ENCODE measurements at places on chromosomes 12 and 14.
A peak's percentile ranks its signal among the peaks of the same experiment; 100 is the strongest.

GRCh38 chr12:109763201-109763841 lies 49.7 kb downstream of the FAM222A start:
- peak; percentile 35 for DNase-seq

DNA sequence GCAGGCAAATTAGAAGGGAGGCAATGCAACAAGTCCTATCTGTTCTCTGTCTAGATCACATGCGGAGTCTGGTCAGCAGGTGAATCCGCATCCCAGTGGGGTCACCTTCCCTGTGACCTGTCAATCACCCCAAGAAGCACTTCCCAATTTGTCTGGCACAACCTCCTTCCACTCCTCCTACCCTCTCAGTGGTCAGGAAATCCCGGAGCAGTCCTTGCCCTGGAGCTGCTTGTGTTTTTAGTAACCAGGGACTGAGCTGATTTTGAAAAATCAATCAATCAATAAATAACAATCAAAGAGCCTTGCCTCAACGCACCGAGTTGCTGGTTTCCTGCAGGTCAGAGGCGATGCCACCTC lies 572 bp upstream of the ACSS3 start:
- DNase-seq, result peak; percentile 71

DNA sequence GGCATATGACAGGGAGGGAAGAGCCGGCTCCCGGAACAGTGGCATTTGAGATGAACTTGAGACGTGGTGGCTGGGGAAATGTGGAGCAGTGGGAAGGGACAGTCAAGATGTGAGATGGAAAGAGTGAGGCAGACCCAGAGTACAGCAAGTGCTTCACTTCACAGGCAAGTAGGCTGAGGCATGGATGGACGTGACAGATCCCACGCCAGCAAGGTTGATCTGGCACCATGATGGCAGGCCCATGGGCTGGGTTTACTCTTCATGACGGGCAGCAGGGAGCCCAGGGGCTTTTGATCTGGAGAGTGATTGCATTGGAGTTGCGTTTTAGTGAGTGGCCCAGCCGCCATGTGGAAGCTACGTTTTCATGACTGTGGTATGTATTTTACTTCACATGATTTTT lies 17.9 kb upstream of the EML1 start:
- DNase-seq, result no peak

GRCh38 chr12:56431850-56432249 lies 17.4 kb downstream of the TIMELESS start:
- no peak for DNase-seq

DNA sequence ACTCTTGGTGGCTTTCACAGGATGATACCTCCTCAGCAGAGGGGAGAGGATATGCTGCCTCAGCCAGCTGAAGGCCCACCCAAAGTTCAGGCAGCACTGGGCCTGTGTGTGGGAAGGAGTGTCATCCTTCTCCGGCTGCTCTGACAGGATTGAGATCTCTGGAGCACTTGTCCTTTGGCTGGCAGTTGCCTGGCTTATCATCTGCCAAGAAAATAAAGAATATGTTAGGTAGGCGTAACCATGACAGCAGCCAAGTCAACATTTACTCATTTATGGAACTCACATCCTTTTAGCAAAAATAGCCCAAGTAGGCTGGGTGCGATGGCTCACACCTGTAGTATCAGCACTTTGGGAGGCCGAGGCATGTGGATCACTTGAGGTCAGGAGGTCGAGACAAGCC lies 68.5 kb downstream of the PPFIBP1 start:
- DNase-seq, result no peak

DNA sequence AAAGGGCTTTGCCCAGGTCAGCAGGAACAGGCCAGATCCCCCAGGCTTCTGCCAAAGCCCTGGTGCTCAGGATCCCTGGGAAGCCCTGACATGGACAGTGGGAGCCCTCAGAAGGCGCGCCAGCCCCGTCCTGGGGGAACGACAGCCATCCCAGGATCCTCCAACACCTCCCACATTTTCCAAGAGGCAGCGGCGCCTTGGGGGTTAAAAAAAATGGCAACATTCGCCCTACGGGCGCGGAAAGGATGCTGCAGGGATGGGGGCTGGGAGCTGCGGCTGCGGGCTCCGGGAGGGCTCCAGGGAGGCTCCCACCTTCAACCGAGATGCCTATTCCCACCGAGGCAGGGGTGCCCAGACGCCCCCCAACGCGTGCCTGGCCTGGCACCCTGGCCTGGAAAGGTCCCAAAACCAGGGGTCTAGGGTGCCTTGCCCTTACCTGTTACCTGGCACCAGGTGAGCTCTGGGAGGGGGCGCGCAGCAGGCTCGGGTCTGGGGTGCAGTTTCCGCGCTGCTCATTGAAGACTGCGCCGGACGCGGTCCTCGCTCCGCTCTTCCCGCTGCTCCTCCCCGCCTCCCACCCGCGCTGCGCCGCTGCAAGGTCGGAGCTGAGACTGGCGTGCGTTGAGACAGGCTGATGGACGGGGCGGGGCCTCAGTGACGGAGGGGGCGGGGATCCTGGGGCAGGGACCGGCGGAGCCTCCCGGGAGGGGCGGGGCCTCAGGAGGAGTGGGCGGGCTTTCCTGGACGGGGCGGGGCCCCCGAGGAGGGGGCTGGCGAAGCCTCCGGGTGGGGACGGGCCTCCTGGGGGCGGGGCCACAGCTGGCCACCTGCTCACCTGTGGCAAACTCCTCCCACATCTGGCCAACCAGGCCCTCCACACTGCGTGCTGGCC lies at the start of gene ABCB9:
Gene ABCB9, minus strand, starts transcription at position 613 of the 892 bp plus-strand sequence. CDS start 6,228 bp downstream, outside the sequence.
- DNase-seq, result peak; percentile 99

GRCh38 chr12:91017511-91018263 lies 12.9 kb upstream of the EPYC start:
- no peak for DNase-seq

- DNase-seq, result no peak
Observed at GRCh38 chr14:102659797-102660196, 67.3 kb downstream of the RCOR1 start.

DNA sequence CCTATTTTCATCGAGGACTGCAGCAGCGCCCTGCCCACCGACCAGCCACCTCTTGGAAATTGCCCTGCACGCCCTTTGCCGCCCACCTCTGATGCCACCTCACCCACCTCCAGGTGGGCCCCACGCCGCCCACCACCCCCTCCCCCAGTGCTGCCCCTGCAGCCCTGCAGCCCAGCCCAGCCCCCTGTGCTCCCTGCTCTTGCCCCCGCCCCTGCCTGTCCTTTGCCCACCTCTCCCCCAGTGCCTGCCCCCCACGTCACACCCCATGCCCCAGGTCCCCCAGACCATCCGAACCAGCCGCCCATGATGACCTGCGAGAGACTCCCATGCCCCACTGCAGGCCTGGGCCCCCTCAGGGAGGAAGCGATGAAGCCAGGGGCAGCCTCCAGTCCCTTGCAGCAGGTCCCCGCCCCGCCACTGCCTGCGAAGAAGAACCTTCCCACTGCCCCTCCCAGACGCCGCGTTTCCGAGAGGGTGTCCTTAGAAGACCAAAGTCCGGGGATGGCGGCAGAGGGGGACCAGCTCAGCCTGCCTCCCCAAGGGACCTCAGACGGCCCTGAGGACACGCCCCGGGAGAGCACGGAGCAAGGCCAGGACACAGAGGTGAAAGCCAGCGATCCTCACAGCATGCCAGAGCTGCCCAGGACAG lies 96.5 kb downstream of the LGMN start:
- no peak for DNase-seq

GRCh38 chr14:51396222-51396815 lies 156.3 kb downstream of the TMX1 start:
- DNase-seq, result no peak

DNA sequence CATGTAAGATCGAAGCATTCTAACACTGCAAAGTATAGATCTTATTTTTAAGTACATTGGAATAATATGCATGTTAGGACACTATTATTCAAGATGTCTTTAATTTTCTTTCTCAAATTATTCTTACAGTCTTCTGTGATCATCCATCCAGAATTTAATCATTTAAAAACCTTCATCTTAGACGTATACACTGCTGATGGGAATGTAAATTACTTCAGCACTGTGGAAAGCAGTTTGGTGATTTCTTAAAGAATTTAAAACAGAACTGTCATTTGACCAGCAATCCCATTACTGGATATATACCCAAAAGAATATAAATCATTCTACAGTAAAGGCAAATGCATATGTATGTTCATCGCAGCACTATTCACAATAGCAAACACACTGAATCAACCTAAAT lies 3.2 kb upstream of the RPS29 start:
- no peak for DNase-seq

DNA sequence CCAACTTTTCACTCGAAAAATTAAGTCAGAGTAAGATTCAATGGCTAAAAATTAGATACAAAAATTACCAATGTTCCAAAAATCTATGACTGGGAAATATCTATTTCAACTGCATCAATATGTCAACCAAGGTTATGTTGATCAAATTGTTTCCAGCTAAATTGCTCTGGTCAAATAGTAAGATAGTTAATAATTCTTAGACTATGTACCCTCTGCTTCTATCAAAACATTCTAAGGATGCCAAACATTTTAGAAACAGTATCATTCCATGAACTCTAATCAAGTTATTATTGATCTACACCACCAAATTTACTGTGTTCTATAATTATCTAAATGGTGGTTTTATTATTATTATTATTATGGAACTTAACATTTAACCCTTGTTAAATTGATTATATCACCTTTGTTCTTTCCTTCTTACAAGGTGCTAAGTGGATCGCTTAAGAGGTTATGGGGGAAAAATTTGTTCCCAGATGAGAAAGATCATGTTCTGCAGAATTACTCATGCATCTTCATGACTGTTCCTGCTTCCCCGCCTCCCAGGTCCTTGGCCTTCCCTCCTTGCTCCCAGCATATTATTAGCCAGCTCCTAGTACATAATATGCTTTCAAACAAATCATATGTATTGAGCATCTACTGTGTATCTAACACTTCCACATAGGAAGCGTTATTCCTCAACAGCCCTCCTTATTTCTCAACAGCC lies 240.5 kb upstream of the KRR1 start:
- no peak for DNase-seq

GRCh38 chr14:103132381-103133209 lies 9.3 kb downstream of the TNFAIP2 start:
- no peak for DNase-seq

DNA sequence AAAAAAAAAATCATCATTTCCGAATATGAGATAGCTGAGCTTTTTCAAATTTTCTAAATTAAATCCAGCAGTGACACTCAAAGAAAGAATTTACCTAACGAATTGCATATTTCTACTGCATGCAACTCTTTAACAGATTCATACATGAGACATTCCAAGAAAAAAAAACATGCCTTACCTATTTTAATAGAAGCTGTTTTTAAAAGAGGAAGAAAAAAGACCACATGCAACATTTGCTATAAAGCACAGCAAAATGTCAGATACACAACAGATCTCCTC lies 18.5 kb downstream of the CORO1C start:
- no peak for DNase-seq

GRCh38 chr12:122834921-122835749 lies at the start of gene HIP1R:
HIP1R (plus strand) TSS chr12:122835457; CDS start chr12:122835551, 94 bp downstream.
- peak; percentile 78 for DNase-seq

- no peak for DNase-seq
Observed at GRCh38 chr14:49919825-49920659, 27.2 kb downstream of the ARF6 start.

DNA sequence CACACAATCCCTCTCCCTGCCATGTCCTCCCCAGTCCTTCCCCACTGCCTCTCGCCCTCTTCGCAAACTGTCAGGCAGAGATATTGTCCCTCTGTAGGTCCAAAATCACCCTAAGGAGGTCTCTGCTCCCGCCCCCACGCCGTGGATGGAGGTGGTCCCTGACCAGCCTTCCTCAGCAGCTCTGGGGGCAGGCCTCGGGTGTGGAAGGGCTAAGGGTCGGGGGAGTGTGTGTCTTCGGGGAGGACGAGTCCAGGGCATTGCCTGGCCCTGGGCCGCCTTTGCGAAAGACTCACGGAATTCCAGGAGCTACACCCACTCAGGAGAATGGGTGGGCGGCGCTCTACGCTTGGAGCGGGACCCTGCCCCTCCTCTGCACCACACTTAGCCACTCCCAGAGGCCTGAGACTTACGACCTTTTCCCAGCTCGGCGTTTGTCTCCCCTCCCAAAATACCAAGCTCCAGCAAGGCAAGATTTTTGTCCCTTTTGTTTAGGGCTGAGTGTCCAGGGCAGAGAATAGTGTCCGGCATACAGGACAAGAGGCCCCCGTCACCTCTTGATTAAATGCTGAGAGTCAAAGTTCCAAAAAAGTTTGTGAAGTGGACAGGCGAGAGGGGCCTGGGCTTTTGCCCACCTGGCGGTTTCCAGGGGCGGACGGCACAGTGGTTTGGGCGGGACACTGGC lies 881 bp downstream of the PYGL start:
- no peak for DNase-seq

GRCh38 chr14:68627050-68627867 lies 165.6 kb downstream of the ZFP36L1 start:
- peak; percentile 32 for DNase-seq
